ENCODE measurements at places on chromosomes 6 and 20.
A peak's percentile ranks its signal among the peaks of the same experiment; 100 is the strongest.

DNA sequence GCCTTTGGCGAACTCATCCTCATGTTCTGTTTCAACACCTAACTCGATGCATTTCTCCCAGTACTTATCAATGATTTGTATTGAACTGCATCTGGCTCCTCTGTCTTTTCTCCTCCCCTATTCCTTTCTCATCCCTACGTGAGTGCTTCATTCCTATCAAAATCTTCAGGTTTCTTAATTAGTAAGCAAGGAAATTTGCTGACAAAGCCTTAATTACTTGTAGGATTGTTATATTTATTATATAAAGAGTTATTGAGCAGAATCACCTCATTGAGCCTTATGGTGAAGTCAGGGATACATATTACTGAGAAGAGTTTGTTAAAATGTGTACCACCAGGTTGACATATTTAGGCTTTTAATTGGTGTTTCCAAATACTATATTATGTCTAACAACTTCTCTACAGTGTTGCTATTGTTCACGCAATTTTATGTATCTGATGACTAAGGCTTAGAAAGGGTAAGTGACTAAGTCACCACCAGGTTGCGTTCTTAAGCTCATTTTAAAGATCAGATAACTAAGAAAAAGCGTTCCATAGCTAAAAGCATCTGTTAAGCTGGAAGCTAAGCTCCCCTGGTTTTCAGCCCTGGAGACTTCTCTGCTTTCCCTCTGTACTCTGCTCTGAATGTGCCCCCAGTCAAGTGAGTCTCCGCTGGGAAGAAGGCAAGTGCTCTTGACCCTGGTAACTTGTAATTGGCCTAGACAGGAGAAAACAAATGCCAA lies 18.9 kb downstream of the SCGN start:
- DNase-seq = no peak

GRCh38 chr20:2305029-2305428 lies 9.2 kb downstream of the TGM3 start:
- DNase-seq = no peak

DNA sequence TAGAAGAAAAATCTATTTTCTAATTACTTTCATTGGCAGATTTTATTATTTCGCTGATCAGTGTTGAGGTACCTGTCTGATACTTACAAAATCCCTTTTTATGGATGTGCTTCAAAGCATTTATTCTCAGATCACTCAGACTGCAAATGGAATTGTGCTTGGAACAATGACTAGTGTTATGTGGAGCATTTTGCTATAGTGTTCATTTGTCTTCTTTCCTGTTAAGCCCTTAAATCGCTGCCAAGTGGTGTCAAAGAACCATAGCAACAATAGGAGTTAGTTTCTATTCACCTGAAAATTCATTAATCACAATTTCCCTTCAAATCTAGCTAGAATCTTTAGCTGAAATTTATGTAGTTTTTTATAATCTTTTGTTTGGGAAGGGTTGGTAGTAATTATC lies 29.8 kb downstream of the SMPDL3A start:
- DNase-seq = no peak

GRCh38 chr6:24950218-24950941 lies 14.6 kb upstream of the RIPOR2 start:
- DNase-seq = no peak

DNA sequence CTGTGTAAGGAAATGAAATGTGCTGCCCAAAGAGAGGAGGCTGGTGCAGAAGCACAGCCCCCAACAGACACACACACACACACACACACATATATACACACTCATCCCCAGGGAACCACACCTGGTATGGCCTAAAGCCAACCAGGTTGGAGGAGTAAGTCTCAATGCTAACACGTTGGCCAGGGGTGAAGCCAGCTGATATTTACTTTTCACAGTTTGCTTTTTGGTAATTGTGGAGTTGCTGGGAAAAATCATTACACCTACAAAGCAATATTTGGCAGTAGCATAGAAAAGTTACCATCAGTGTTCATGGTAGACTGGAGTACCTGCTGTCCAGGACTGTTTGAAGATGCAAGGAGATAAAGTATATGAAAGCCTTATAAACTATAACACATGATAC lies 50.3 kb upstream of the NAA20 start:
- DNase-seq = no peak

GRCh38 chr6:114897536-114897935 lies 554.7 kb upstream of the HS3ST5 start:
- DNase-seq = no peak

DNA sequence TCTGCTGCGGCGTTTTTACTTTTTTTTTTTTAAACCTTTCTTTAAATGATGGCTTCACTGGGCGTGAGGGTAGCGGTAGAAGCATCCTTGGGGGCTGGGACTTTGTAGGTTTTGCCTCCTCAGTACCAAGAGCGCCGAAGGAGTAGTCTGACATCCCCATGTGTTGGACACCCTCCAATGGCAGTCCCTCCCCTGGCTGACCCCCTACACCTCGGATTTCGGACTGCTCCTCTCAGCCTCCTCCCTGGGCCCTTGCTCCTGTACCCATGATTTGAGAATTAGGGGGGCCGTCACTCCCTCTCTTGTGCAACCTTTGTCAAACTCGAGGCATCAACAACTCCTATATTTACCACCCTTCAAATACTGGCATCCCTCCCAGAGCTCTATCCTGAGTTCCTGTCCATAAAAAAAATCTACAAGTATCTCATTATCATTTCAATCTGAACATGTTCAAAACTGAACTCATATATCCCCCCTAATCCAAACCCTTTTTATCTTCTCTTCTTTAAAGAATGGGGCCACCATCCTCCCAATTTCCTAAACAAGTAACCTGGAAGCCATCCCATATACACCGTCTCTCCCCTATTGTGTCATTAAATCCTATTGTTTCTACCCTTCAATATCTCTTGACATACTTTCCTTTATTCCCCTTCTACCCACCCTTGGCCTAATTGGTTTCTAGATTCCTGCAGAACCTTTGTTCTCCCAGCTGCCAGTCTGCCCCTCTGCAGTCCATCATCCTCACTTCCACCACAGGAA lies 1.2 kb upstream of the ARFGEF3 start:
- DNase-seq = no peak

- no peak for DNase-seq
Measured at GRCh38 chr6:163001330-163001729, 273.6 kb downstream of the PACRG start.

DNA sequence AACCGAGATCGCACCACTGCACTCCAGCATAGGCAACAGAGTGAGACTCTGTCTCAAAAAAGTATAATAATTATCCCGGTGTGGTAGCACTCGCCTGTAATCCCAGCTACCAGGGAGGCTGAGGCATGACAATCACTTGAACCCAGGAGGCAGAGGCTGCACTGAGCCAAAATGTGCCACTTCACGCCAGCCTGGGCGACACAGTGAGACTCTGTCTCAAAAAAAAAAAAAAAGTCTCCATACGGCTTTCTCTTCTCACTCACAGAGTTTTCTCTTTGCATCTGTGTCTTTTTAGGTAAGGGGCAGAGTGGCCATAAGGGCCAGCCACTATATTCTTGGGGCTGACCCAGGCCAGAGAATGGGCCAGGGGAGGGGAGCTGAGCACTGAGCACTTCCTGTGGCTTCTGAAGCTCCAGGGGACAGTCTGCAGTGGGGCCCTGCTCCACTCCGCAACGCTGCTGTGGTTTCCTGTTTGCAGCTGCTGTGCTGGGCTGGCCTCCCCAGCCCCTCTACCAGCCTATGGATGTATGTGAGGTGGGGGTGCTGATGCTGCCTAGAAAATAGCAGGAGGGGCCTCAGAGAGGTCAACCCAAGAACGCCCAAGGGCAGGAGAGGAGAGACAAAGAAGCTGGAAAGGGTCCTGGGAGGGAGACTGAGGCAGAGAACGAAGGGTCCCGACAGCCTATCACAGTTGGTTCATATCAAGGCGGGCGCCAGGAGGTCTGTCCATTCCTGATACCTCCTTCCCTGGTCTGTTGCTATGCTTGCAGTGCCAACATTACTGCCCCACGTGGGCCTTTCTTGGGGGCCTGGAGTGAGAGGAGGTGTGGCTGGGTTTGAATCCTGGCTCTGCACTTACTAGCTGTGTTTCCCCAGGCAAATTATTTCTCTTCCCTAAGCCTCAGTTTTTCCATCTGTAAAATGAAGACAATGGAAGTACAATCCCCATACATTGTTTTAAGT lies 16.0 kb downstream of the SLA2 start:
- DNase-seq = peak; percentile 45

- no peak for DNase-seq
Measured at GRCh38 chr20:22063753-22064152, 358.3 kb downstream of the PAX1 start.

GRCh38 chr6:142537612-142538478 lies 236.0 kb downstream of the ADGRG6 start:
- no peak for DNase-seq

DNA sequence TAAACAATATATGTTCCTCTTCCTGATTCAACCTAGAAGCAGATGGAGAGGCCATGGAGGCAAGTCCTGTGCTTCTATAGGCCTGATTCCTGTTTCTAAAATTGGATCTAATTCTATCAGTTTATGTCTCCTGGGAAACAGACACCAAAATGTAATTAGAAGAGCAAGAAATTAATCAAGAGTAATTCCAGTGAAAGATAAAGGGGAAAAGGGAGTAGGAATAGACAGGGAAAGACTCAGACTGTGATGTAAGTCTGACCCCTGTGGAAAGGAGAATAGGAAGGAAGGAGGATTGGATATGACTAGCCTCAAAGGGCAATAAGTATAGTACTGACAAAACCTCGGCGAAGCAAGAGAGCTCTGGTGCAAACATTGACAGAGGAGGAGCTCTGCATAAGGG lies 33.9 kb upstream of the FBXO30 start:
- DNase-seq = no peak

DNA sequence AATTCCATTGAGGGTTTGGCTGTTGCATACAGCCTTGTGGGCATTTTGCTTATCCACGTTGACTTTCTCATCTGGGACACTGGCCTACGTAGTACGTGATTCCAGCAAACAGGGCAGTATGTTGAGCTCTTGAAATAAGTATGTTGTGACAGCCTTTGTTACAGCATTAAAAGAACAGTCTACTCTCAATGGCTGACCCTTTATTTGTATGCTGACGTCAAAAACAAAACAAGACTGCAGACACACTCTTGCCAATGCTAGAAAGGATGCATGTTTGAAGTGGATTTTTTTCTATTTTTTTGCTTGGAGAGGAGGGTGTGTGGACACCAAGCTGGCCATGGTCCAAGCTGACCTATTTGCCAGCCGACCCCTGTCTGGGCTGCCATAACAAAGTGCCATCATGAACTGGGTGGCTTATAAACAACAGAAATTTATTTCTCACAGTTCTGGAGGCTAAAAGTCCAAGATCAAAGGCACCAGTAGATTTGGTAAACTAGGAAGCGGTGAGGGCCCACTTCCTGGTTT lies 10.8 kb upstream of the SNHG17 start:
- DNase-seq = no peak

DNA sequence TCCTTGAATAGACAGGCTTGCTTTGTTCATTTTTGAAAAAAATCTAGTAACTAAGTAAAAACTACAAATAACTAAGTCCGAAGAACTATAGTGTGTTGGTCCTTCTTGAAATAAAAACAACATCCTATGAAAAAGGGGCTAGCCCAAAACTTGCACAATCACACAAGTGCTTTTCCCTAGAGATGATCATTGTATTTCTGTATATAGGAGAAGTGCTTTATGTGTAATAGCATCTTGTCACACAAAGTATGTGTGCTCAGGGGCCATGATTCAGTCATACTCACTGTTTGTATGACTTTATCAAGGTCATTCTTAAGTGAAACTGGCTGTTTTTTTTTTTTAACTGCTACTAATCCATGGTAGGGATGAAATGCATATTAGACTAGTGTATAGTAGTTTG lies 179.8 kb downstream of the DTNBP1 start:
- DNase-seq = no peak

DNA sequence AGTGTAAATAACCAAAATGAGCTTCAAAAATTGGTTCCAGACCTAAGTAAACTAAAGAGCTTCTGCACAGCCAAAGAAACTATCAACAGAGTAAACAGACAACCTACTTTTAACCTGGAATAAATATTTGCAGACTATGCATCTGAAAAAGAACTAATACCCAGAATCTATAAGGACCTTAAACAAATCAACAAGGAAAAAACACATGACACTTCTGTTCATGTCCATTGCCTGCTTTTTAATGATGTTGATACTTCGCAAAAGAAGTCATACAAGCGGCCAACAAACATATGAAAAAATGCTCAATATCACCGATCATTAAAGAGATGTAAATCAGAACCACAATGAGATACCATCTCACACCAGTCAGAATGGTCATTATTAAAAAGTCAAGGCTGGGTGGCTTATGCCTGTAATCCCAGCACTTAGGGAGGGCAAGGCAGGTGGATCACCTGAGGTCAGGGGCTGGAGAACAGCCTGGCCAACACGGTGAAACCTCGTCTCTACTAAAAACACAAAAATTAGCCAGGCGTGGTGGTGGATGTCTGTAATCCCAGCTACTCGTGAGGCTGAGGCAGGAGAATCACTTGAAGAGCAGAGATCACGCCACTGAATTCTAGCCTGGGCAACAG lies 42.5 kb upstream of the DST start:
- no peak for DNase-seq

DNA sequence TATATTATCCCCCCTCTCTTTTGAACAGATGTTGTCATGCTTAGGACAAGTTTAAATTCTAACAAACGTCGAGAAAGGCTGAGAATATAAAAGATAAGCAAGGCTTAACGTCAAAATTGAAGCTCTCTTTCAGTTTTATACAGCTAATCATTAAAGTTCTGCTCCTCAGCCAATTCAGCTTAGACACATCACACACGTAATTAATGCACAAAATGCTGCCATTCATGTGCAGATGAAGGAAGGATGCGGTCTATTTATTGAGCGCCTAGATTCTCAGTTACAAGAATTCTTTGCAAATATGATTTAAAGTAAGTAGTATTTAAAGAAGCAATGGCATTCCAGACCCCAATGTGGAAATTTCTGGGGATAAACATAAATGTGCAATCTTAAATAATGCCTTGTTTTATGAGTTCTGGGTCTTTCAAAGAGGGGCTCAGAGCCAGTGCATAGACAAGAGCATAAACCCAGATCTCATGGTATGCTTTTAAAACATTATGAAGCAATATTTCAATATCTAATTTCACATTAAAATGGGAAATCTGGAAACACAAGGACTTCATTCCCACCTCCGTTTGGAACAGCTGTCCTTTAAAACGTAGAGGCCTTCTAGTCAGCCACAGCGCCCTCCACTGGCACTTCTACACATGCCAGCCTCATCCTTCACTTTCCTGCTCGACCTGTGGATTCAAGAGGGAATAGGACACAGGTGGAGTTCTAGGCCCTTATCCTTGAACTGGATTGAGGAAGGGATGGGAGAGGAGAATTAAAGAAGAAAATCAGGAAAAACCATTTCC lies 85.8 kb downstream of the LYRM4 start:
- peak; percentile 10 for DNase-seq

DNA sequence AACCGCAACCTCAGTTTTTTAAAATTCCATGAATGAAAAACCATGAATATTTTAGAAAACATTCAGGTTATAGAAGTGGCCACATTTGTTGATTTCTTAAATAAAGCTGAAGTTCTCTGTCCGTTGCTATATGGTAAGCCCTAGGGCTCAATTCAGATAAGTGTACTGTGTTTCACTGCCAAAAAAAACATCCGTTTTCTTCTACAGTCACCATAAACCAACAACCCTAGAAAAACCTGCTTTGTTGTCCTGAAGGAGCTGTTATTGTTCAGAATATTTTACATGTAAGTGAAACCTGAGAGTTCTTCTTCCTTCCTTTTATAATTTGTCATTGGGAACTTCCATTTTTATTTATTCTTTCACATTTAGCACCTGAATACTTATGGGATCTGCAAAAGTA lies 274.1 kb downstream of the TFAP2A start:
- no peak for DNase-seq
